ENCODE measurements at places on chromosomes 5 and 9.

DNA sequence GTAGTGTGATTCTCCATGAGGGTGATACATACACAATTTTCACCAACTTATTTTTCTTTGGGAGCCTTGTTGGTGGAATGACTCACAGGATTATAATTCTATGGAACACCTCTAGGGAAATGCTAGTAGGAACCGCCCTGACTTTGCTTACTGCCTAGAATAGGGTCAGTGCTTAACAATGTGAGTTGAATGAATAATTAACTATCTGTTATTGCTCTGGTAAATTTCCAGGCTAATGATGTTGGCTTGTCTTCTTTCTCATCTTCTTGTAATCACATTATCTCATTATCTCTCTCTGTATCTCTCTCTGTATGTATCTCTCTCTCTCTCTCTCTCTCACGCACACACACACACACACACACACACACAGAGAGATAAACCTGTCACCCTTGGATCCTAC lies 291.1 kb downstream of the TRIM32 start:
- DNase-seq = no peak

DNA sequence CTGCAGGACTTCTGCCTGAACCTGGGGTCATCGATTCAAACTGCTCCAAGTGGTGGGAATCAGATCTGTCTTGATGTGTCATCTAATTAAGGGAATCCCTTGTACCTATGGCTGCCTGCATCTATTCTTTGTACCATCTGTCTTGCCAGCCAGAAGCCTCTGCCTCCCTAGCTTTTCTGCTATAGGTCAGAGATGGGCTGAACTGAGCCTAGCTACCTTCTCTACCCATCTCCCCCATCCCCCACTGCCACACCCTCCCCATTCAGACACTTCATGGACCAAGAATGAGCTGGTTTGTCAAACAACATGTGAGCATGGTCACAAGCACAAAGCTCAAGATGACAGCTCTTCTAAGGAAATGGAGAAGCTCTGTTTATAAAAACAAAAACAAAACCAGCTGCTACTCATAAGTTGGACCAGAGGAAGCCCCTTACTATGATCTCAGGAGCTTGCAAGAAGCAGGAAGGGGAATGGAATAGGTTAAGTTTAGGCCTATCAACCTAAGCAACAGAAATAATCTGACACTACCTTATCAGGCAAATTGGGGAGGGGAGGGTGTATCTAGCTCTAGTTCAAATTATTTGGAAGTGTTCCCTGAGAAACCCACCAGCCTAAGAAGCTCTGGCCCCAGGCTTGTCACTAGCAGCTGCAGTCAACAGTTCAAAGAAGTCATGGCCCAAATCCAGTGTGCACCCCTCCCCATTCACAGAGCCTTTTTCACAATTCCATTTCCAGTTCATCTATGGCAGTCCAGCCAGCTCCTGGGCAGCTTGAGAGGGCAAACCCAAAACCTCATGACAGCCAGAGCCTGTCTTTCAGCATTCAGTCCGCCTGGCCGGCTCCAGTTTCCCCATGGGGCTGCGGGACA lies 29.9 kb downstream of the SKP1 start:
- no peak for DNase-seq

- no peak for DNase-seq
These were observed 28.6 kb upstream of the CTNNA1 start for GRCh38 chr5:138724470-138725146.

- no peak for DNase-seq
These were observed 36.1 kb upstream of the SLC2A8 start for GRCh38 chr9:127360829-127361228.

DNA sequence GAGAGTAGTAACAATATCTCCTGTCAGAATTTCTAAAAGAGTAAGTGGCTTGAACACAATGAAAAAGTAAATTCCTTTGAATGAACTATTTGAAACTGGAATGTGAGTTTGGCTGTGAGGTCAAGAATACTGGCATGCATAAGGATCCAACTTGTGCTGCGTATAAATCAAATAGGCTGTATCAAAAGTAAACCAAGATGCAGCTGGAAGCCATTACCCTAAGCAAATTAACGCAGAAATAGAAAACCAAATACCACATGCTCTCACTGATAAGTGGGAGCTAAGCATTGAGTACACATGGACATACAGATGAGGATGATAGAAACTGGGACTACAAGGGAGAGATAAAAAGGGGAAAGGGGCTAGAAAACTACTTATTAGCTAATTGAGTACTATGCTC lies 24.0 kb upstream of the SRFBP1 start:
- DNase-seq = no peak

DNA sequence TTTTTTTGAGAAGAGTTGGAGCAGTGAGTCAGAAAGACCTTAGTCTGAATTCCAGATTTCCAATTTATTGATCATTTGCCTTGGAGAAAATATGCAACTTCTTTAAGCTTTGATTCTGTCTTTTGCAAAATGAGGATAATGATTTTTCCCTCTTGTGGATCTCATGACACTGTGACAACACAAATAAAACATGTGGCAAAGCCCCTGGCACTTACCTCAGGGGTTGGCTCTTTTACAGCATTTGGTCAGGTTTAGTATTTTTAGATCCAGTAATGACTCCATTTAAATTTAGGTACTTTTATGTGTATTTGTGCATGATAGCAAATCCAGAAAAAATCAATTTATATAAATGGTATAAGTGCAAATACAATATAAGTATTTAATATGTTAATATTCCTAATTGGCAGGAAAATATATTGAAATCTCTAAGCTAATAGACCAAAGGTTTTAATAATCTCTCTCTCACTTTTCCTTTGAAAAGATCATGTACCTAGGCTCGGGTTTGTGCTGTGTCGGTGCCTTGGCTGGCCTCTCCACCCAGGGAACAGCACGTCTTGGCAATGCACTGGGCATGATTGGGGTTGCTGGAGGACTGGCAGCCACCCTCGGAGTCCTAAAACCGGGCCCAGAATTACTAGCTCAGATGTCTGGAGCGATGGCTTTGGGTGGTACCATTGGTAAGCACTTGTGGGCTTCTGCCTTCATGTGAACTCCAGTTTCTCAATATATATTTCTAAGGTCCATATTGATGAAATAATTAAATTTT lies 49.7 kb downstream of the NNT start:
- no peak for DNase-seq

DNA sequence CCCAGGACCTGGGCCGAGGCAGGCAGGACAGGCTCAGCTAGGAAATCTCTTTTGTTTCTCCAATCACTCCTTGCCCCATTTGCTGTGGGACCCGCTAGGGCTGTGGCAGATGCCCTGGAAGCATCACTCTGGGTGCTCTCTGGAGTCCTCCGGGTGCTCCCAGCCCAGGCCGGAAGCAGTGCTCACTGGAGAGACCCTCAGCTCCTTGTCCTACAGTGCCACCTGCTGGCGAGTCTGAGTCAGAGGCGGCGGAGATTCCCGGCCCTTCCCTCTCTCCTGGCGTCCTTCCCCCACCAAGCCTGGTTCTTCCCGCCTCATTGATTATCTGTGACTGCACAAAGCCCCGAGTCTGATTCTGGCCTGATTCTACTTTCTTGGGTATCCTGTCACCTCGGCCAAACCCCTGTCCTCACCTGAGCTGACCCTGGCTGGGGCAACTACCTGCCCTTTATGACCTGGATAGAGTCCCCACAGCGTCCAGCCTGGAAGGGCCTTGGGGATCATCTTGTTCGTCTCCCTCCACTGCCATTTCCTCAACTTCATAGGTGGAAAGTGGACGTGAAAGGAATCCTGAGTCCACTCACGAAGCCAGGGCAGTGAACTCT lies 7.3 kb upstream of the BARHL1 start:
- peak; percentile 56 for DNase-seq

DNA sequence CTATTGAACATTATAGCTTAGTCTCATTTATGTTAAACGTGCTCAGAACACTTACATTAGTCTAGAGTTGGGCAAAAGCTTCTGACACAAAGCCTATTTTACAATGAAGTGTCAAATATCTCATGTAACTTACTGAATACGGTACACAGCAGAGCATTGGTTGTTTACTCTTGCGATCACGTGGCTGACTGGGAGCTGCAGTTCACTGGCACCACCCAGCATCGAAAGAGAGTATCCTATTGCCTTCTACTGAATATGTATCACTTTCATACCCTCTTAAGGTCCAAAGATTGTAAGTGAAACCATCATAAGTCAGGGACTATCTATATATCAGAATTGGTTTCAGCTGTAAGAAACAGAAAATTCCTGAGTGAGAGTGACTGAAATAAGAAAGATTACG lies 42.6 kb upstream of the OSMR start:
- DNase-seq = no peak

- DNase-seq = no peak
These were observed 365.9 kb downstream of the MLLT3 start for GRCh38 chr9:20256284-20256948.

DNA sequence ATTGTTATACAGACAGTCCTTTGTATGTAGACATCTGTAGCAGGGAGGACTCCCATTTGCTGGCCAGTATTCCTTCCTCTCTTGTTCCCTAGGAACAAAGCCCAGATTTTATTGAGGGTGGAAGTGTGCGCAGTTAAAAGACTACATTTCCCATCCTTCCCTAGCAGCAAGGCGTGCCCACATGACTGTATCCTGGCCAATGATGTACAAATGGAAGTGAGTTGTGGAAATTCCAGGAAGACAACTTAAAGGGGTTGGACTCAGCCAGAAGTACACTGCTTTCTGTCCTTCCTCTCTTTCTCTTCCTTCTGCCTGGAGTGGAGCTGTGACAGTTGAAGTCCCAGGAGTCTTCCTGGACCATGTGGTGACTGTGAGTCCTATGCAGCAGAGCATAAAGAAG lies 89.0 kb downstream of the HRH2 start:
- no peak for DNase-seq

DNA sequence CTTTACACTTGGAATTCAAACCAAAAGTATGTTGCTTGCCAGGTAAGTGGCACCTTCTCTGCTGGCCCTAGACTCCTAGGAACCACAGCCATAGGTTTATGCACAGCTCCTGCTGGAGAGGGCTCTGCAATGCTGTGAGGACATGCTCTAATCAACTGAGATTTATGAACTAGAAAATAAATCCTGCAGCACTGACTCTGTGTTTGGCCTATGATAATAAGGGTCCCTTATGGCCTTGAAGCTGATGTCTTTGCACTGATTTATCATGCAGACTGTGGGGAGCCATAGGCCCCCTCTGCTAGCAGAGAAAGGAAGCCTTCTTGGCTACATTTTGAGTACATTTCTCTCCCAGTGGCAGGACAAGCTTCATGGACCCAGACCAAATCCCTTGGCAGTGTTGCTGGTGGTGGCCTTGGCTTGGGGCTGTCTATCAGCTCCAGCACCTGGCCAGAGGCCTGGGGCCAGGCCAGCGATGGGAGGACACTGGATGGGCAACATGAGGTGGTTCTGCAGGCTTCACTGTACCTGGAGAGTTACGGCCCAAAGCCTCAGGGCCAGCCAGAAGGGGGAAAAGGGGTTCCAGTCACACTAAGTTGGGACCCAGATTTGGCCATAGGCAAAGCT lies 178.0 kb downstream of the SEMA6A start:
- DNase-seq = no peak

GRCh38 chr5:153807801-153808200 lies 230.9 kb downstream of the FAM114A2 start:
- DNase-seq = no peak

Measured in activated CD4-positive, alpha-beta T cell treated with anti-CD3 and anti-CD28 coated beads, Interleukin-2, amount 50 U/mL, for 16 hours (primary cell).